ENCODE measurements at places on chromosomes 6 and 20. TPM values are rescaled to one million over a fixed set of nuclear protein-coding genes. Genes with fewer than 3 reads are reported as not detected.

PARD6B gene
- 114 TPM for total RNA-seq

FAM83C gene
- total RNA-seq = not detected

CLPSL2 gene
- total RNA-seq = not detected

EPPIN gene
- not detected for total RNA-seq

GABRR2 gene
- total RNA-seq = 0.32 TPM

CENPQ gene
- total RNA-seq = 16.4 TPM

PXDC1 gene
- 15.0 TPM for total RNA-seq

HSF2 gene
- total RNA-seq = 10.6 TPM

RHAG gene
- total RNA-seq = not detected

CRIP3 gene
- total RNA-seq = 5.4 TPM

TGM2 gene
- 261 TPM for total RNA-seq

COL19A1 gene
- not detected for total RNA-seq

MDFI gene
- total RNA-seq = 23.9 TPM

OR10C1 gene
- not detected for total RNA-seq

FAM209B gene
- not detected for total RNA-seq

GNMT gene
- not detected for total RNA-seq

All from Calu3 (cell line).